ENCODE measurements at places on chromosomes 2 and 18.

DNA sequence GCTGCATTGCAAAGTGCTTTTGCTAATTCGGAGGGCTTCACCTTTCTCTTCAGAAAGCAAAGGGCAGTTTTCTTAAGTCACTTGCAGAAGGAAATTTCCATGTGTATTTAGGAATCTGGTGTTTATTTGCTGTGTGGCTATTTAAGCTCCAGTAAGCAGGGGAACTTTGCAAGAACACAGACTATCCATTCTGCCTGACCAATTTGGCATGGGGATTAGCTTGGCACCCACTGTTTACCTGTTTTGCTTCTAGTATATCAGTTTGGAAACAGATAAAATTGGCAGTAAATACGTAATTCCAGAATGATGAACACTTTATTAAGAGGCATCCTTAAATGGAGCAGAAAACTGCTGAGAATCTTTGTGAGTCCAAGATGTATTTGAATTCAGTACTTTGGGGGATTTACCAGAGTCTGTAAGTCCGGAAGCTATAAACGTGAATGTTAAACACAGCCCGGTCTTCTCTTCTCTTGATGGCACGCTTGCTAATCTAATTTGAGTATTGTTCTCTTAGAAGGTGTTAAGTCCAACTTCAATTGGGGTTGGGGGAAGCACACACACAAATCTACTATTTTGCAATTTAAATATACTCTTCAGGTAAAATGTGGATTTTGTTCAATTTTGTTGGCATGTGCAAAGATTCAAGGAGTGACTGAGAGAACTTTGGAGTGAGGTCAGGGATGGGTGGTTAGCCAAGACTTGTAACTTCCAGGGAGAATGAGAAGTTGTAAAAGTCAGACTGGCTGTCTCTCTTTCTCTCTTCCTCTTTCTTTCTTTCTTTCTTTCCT lies 650 bp downstream of the ACKR3 start:
- DNase-seq: no peak

DNA sequence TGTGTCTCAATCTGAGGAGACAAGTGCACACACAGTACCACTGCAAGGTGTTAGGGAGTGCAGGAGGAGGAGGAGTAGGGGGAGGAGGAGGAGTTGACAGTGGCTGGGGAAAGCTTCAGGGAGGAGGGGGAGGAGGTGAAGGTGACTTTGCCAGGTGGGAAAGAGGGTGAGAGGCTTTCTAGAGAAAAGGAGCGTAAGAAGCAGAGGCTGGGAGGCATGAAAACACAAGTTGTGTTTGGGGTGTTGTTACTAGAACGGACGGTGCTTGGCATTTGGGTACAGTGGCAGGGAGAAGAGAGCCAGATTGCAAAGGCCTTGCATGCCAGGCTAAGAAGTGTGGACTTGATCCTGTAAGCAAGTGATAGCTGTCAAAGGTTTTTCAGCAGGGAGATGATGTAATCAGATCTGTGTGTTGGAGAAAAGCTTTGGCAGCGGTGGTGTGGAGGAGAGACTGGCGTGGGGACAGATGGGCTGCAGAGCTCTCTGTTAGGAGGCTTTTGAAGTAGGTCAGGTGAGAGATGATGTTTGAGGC lies 16.2 kb downstream of the TANC1 start:
- DNase-seq: no peak

DNA sequence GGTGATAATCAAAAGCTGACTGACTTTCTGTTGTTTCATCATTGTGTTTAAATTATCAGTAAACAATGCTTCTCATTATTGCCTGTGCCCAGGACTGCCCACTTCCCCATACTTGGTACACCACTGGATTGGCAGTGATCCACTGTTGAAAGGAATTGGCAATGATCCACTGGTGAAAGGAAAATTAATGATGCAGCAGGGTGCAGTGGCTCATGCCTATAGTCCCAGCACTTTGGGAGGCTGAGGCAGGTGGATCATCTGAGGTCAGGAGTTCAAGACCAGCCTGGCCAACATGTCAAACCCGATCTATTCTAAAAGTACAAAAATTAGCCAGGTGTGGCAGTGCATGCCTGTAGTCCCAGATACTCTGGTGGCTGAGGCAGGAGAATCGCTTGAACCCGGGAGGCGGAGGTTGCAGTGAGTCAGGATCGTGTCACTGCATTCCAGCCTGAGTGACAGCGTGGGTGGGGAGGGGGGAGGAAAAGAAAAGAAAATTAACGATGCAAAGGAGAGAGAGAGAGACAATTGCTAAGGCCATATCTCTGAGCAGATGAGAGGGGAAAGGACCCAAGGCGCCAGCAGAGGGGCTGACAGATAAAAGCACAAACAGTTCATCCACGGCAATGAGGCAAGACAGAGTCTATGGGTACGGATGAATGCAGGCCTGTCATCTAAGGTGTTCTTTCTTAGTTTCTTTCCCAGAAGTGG lies 10.2 kb upstream of the GTF2A1L start:
- no peak for DNase-seq

DNA sequence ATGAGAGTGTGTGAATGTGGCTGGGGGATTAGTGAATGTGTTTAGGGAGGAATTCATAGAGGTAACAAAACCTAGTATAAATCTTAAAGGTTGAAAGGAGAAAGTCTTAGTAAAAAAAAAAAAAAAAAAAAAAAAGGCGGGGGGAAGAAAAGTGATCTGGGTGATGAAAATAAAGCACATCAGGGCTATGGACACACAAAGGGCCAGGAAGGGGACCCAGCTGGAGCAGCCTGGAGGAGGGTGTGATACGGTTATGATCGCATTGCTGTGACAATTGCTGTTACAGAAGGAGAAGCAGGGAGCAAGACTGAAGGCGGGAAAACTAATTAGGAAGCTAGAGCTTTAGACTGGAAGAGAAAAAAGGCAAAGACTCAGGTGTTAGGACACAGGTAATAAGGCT lies 85.4 kb downstream of the DLGAP1 start:
- DNase-seq: no peak

GRCh38 chr18:43876286-43876685 lies 599.0 kb upstream of the SYT4 start:
- DNase-seq: no peak

GRCh38 chr18:54720620-54721019 lies 107.7 kb upstream of the RAB27B start:
- DNase-seq: no peak

DNA sequence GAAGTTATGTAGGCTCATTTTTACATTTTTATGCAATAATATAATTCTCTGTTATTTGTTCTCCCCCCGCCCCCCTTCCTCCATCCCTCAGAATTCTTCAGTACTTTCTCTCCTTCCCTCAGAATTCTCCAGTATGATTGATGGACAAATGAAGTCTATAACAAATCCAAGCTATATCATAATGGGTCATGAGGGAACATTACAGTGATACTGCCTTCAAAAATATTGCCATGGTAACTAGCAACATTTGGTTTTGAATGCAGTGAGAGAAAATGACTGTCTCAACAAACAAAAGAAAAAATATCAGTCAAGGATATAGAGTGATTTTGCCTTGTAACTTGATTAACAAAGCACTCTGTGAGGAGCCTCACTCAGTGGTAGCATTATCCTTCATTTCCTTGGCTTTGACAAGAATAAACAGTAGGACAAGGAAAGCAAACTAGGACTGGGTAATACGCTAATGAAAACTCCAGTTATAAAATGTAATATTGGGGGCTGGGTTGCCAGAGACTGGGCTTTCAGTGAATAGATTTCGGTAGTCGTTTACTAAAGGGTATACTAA lies 392.9 kb upstream of the CRIM1 start:
- DNase-seq: no peak

- DNase-seq: no peak
These were observed 83.9 kb downstream of the PLCL1 start for GRCh38 chr2:197888321-197888720.

- DNase-seq: no peak
These were observed 254.8 kb downstream of the TTC32 start for GRCh38 chr2:19646987-19647386.

- DNase-seq: no peak
These were observed 156.1 kb downstream of the CDH20 start for GRCh38 chr18:61489334-61489733.

GRCh38 chr2:1661891-1662605 lies 82.3 kb downstream of the PXDN start:
- no peak for DNase-seq

GRCh38 chr2:234191819-234192407 lies 141.4 kb downstream of the SPP2 start:
- DNase-seq: no peak

DNA sequence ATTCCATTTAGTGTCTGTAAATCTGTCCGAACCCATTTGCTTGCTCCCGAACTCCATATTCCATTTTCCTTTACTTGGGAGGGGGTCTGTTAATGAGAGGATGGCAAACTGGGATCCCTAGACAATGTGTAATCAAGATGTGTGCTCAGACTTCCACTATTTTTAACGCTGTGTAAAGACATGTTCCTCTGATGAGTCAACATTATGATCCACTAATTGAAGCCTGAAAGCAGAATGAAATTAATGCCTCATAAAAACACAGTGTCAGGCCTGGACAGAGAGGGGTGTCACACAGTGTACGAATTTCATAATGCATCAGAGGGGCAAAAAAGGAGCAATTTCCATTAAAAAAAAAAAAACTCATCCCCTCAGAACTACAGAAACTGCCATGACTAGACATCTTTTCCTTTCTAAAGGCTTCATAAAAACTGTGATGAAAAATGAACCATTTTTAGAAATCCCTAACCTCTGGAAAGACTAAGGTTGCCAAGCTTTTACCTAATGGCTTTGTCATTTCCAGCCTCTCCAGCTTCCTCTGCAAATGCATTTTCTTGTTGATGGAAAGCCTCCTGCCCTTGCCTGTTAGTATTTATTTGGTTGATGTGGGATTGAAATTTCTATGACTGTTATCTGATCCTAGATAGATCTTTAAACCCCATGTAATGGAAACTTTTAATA lies 209.2 kb upstream of the DCC start:
- DNase-seq: no peak

DNA sequence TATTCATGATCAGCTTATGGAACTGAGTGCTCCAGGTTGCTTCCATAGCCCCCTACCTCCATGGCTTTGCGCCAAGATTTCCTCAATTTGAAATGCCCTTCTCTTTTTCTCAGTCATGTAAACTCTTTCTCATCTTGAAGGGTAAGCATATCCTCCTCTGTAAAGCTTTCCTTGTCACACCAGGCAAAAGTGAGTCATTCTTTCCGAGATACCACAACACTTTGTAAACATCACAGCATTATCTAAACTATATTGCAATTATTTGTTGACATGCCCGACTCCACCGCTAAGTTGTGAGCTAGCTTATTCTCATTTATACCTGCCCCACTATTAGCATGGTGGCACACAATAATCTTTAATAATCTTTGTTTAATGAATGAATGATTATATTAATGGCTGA lies 419.5 kb upstream of the CHST9 start:
- DNase-seq: no peak

All from neuronal stem cell (in vitro differentiated cells).